ENCODE measurements at places on chromosomes 2 and 18.

- no peak for DNase-seq
These were observed 104.7 kb upstream of the OTOS start for GRCh38 chr2:240245184-240245583.

DNA sequence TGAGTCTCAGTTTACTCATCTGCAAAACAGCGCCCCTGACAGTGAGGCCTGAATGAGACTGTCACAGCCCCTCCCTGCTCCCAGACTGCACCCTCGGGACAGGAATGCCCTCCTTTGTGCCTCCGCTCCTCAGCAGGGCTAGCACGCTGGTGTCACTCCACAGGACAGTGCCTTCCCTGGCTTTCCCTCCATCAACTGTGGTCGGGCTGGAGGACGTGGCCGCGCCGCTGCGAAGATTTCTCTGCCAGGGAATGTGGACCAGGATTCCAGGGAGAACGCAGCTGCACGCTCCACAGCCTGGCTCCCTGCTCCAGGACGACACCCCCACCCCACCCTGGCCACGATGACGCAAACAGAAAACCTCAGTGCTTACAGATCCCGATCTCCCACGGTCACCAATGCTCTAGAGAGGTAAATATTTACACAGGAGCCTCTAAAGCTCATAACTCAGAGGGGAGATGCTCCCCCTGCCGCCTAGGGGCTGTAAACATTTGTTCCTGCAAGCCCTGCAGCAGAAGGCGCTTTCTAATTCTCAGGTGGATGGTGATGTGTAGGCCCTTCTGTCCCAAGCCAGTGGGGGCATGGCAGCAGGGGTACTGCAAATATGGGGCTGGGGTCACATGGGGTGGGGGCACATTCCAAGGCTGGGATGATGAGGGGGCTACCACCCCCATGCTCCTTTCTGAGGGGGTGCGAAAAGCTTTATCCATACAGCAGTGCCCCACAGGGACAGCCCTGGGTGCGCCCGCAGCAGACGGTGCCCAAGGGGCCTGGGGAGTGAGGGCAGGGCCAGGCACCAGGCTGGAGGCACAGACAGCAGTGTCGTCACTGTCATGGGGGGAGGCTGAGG lies 12.4 kb downstream of the HS6ST1 start:
- no peak for DNase-seq

DNA sequence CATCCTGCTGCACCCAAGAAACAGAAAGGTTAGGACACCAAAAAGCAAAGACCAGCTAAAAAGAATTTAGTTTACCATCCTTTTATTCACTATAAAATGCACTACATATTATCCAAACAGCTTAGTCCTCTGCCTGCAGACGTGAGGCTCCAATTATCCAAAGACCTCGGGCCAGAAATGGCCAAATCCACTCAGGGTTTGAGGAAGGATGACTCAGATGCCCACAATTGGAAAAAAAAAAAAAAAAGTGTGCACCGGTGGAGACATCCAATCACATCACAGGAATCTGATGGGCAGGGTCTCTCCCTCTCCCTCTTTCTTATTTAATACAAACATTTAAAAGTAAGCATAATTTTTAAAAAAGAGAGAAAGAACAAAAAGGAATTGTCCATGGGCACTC lies 65.7 kb downstream of the TRABD2A start:
- DNase-seq = no peak

GRCh38 chr2:117128461-117128860 lies 686.0 kb upstream of the DDX18 start:
- DNase-seq = no peak

GRCh38 chr2:232563580-232563979 lies 13.1 kb downstream of the EIF4E2 start:
- DNase-seq = no peak

GRCh38 chr2:181123798-181124231 lies 143.4 kb downstream of the UBE2E3 start:
- DNase-seq = peak; percentile 43

DNA sequence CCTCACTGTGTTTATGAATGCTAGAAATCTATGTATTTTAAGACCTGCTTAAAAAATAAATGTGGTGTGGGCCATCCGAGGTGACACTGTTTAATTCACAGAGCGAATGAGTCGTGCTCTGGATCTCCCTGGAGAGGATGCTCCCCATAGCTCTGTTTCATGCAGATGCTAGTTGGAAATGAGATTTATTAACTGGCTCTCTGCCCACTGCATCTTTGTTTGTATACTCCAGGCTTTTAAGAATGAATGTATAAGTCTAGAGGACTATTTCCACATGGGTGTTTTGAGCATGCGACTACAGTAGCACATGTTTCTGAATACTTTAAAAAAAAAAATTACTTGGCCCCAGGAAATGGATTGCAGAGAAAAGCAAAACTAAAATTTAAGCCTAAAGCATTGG lies 3.9 kb downstream of the MAPRE2 start:
- no peak for DNase-seq

- DNase-seq = no peak
These were observed 405.8 kb upstream of the FAM98A start for GRCh38 chr2:34004936-34005335.

DNA sequence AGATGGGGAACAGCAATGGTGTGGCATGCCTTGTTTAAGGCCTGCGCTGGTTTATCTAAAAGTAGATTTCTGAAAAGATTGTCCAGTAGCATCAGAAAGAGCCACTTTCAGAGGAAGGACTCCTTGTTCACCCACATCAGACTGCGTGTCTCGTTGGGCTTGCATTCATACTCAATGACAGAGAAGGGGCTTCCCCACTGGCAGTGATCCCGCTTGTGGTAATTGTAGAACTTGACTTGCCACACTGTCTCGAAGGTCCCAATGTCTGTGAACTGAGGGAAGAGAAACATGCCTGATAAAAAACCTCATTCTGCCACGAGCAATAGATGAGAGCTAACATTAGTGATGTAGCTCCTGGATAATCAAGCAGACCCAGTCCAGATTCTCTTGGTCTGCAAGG lies 26.0 kb downstream of the CNRIP1 start:
- DNase-seq = no peak

DNA sequence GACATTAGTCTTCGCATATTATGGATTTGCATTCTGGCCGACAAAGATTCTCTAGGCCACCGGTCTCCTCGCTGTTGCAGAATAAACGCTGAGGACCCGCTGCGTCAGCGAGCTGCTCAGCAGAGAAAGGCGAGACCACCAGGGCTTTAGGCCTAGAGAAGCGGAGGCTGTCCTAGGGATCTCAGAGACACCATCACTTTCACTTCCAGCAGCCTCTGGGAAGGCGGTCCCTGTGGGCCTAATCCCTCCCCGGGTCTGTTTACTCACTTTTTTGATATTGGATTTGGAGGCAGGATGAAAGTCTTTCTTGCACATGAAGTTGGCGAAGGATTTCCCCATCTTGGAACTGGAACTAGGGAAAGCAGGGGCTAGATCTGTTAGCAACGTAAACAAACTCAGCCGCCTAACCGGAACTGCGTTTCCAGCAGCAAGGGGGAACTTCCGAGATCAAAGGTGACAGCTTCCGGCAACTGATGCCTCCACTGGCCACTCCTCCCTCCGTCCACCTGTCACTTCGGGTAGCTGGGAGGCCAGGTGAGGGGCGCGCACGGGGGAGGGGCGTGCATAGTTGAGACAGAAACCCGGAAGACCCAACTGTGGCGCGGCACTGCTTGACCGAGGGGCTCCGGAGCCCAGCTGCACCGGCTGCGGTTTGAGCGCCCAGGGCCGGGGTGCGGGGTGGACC lies at the start of gene SCRN3:
Gene SCRN3 (plus strand): TSS at position 447 of the 685 bp plus-strand sequence. CDS start 2,554 bp downstream, outside the sequence.
- DNase-seq = peak; percentile 76

Measured in stimulated activated CD4-positive, alpha-beta T cell treated with anti-CD3 and anti-CD28 coated beads, Interleukin-1b, Interleukin-23, amount 100 ng/mL, for 48 hours (primary cell).